Astrocyte of the cerebellum (primary cell): ENCODE measurements at places on chromosomes 7 and 10.

GRCh38 chr7:25431956-25432450 is 203.7 kb upstream of the NPVF start:
- DNase-seq: no peak

DNA sequence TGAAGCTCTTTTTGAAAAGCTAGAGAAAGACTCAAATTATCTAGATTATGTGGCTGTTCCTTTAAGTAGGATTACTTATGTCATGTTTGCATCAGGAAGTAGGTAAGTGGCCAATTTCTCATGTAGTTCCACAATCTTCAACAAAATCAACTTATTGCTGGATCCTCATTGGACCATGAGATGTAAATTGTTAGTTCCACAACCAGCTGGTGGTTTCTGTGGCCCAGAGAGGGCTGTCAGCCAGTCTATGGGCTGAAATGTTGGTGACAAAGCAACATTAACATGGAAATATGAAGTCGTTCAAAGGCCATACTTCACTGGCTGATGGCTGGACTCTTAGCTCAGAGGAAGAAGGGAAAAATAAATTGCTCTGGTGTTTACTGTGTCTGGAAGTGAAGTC is 157.9 kb downstream of the PLXDC2 start:
- DNase-seq: no peak

DNA sequence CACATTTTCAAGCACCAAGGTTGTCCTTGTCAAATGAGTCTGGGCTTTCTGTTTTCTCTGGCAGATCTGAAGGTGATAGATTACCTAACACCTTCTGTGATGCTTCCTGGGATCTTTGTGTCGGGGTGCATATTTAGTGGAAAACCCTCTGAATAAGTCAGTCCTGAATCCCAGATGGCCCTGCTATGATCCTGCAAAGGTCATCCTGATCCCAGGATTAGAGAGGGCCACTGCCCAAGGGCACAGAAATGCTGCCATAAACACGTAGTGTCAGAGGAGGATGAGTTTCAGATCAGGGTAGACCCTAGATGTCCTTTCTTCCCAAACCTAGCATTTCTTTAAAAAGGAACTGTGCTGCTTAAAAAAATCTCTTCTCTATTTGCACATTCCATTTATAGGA is 19.0 kb downstream of the AGR2 start:
- no peak for DNase-seq

- DNase-seq: no peak
Observed at GRCh38 chr7:90841759-90842429, 245.8 kb downstream of the CDK14 start.
